ENCODE measurements at places on chromosomes 3 and 15.
A peak's percentile ranks its signal among the peaks of the same experiment; 100 is the strongest.

GRCh38 chr3:194931865-194932264 lies 246.2 kb downstream of the FAM43A start:
- no peak for DNase-seq

DNA sequence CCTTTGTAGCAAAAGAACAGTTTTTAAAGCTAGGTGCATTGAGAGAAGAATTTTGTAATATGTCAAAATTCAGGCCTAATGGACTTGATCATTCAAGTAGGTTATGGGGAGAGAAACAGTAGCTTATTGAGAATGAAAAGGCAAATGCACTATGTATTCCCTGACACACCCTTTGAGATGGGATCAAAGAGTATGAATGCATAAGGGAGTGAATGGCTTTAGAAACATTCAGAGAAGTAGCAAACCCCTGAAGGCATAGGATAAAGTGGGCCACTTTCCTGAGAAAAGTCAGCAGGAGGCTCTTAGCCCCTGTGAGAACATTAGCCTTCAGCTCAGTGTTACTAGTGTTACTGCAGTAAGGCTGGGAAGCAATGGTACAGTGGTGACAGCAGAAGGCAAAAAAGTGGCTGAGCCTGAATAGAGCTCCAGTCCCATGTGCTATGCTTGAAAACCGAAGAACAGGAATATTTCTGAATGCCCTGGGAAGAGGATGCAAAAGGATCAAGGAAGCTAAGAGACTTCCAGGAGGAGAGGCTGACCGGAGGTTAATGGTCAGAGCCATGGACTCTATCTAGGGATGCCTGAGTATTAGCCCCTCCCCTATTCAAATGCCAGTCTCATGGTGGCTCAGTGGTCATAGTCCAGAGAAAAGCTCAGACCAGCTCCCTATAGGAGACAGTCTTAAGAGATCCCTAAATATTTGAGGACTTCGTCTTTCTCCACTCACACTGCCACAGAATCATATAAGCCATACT lies 218.2 kb upstream of the SGO1 start:
- no peak for DNase-seq

- DNase-seq, result no peak
These were observed 36.3 kb downstream of the CA12 start for GRCh38 chr15:63345391-63345752.

- no peak for DNase-seq
These were observed 349.4 kb downstream of the PTPRG start for GRCh38 chr3:61910732-61911131.

GRCh38 chr3:39513791-39514369 lies 46.4 kb downstream of the MOBP start:
- DNase-seq, result no peak

DNA sequence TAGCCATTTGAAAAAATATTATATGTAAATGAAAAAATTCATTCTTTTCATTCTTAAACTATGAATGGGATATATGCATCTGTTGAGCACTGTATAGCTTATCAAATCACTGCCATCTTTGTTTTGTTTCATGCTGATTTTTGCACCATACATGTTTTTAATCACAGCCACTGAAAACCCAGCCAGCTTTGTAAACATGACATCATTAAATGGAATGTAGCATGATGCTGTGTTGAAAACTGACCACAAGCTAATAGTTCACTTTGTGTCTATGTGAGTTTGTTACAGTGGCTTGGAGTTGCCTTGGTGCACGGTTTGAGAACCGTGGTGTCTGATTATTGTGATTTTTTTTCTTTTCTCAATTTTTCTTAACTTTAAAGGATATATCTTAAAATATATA lies 75.7 kb downstream of the GMPS start:
- DNase-seq, result no peak

GRCh38 chr3:4309491-4310128 lies 6.4 kb downstream of the SETMAR start:
- no peak for DNase-seq

DNA sequence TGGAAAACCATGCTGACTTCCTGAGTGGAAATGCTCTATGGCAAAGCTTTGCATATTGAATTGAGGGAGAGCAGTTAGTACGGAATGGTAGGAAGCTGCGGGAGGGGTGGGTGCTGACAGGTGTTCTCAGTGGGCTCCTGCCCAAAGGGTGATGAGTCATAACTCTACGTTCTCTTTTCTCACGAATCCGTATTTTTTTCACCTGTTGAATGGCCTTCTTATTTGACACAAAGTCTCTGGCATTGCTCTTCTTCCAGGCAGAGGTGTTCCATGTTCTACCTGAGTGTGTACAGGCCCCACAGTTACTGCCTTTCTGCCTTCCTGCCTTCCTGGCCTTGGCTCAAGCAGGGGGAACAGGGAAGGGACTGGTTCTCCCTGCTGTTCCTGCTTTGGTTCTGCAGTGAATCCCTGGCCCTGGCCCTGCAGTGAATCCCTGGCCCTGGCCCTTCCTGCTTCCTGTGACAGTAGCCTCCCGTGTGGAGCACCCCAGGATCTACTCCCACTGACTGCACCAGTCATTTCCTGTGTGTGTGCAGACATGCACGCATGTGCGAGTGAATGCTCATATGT lies 31.9 kb downstream of the TRAK1 start:
- no peak for DNase-seq

- no peak for DNase-seq
These were observed 88.7 kb downstream of the ARIH1 start for GRCh38 chr15:72562878-72563277.

DNA sequence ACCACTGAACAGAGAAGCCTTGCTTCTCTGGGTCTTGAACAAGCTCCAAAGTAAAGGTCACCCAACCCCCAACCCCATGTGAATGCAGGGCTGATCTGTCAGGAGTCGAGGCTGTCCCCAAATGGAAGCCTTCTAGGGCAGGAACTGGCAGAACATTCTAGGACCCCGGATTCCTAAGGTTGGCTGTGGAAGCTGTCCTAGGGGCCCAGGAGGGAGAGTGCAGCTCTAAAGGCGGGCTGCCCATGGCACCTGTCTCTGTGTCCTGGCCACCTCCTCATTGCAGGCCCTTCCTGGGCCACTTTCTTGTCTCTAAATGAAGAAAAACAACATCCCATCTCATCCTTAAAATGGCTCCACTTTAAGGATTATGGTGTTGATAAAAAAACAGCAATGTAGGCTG lies 53.6 kb upstream of the SEC61A1 start:
- no peak for DNase-seq

DNA sequence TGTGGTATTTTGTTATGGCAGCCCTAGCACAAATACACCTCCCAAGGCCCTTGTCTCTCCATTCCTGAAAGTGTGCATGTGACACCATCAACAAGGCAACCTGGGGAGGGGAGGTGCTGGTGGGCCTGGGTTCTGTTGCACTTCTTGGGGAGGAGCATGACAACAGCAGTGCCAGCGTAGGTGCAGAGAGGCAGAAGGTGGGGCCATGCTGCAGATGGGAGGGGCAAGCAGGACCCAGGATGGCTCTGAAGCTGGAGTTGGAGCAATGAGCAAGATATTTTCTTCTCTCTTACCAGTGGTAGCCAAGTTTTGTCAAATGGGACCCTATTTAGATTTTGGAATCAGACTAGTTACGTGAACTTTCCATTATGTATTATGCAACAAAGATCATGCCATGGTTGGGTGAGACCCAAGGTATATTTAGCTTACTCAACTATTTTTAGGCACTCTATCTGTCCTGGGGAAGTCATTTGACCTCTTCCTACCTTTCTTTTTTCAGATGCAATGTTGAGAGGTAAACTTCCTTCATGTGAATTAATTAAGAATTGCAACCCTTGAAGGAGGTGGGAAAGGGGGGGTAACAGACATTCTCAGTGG lies 3.4 kb downstream of the FYCO1 start:
- DNase-seq, result no peak

GRCh38 chr3:191499307-191500080 lies 38.5 kb downstream of the PYDC2 start:
- DNase-seq, result peak; percentile 51

GRCh38 chr15:91113030-91113429 lies 13.0 kb downstream of the SV2B start:
- DNase-seq, result no peak

DNA sequence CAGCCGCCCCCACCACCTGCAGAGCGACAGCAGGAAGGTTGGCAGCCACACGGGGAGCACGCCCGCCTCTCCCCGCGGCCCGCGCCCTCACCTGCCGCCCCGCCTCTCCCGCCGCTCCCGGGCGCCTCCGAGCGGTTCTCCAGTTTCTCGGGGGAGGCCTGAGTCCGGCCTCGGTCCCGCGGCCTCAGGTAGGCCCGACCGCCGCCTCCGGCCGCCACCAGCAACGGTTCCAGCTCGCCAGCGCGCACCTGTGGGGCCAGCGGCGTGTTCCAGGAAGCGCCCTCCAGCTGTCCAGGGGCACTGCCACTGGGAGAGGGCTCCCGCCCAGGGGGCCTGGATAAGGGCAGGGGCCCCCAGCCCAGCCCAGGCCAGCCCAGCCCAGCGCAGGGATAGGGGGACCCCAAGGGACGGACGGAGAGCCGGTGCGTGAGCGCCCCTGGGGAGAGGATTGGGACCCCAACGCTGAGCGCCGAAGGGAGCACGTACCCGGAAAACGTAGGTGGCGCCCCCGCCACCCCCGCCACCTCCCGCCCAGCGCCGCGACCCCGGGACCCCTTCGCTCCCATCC lies 2.2 kb downstream of the LTK start:
- no peak for DNase-seq

DNA sequence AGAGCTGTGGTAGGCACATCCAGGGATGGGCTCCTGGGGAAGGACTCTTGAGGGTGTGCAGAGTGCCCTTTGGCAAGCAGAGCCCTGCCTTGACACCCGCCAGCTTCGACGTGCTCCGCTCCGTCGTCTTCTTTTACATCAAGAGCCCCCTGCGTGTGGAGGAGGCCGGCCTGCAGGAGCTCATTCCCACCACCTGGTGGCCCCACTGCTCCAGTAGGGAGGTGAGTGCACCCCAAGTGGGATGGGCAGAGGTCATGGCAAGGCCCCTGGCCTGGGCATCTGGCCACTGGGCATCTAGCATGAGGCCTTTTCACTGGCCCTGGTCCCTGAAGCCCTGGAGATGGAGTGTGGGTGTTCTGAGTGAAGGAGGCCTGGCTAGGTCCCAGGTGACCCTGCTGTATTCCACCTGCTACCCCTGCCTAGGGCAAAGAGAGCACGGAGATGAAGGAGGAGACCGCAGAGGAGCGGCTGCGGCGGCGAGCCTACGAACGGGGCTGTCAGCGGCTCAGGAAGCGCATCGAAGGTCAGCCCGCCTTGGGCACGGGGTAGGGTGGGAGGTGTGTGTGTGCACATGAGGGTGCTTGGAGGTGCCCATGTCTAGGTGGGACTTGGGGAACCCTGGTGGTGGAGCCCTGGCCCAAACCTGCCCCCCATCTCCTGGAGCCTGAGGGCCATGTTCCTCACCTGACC lies 12.2 kb downstream of the RNF123 start:
- DNase-seq, result no peak

GRCh38 chr3:150848864-150849263 lies 56.4 kb downstream of the MINDY4B start:
- no peak for DNase-seq

DNA sequence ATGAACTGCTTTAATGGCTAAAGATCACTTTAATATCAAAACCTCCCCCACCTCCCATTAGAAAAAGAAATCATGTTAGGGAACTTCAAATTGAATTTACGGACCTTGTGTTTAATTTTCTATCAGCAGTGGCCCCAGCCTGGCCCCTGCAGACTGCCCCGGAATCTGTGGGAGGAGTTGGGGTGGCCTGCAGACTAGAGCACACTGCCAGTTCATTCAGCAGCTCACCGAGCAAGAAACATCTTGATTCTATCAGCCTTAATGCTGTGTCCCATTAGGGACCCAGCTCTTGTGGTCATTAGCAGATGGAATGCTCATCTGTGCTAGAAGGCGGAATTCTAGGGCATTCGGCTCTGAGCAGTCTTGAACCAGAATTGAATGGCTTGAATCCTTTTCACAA lies 54.2 kb downstream of the FLNB start:
- DNase-seq, result peak; percentile 61

GRCh38 chr3:12388185-12388584 lies 96.1 kb upstream of the TSEN2 start:
- no peak for DNase-seq

- DNase-seq, result no peak
These were observed 53.1 kb downstream of the TGFBR2 start for GRCh38 chr3:30659270-30660130.

DNA sequence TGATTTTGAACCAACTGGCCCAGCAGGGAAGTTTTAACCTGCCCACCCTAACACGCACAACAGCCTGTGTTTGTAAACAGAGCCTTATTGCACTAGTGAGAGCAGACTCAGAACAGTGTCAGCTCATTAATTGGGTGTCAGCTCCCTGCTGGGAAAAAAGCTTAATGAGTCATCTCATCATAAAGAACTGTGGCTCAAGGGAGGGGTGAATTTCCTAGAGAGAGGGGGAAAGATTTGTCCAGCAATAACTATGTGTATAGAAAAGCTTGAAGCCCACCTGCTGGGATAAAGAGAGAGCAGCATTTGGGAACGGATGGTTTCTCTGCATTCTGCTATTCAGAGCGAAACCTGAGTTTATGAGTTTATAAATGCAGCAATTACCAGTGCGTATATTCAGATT lies 48.9 kb upstream of the GMNC start:
- DNase-seq, result no peak

- DNase-seq, result no peak
These were observed 1.0 kb upstream of the KLF15 start for GRCh38 chr3:126358038-126358815.

- no peak for DNase-seq
These were observed 44.9 kb upstream of the ABHD2 start for GRCh38 chr15:89043031-89044002.

DNA sequence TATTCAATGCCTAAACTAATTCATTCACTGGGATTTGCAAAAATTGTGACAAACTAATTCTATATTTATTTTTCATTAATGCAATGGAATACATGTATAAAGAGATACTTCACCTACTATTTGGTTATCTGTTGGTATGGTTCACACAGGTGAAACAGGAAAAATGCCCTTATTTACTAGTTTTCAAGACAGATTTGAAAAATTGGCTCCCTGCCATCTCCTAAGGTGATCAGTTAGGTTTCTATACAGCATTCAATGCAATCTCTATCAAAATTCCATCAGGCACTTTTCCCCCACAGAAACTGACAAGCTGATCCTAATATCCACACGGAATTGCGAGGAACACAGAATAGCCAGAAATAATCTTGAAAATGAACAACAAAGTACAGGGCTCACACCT lies 101.1 kb downstream of the DLG1 start:
- no peak for DNase-seq

All from right forelimb (tissue), 1 donor.